Stimulated activated CD4-positive, alpha-beta T cell treated with anti-CD3 and anti-CD28 coated beads, TNF-alpha, amount 100 ng/mL, for 1 hour (primary cell): ENCODE measurements at places on chromosomes 3 and 15.

DNA sequence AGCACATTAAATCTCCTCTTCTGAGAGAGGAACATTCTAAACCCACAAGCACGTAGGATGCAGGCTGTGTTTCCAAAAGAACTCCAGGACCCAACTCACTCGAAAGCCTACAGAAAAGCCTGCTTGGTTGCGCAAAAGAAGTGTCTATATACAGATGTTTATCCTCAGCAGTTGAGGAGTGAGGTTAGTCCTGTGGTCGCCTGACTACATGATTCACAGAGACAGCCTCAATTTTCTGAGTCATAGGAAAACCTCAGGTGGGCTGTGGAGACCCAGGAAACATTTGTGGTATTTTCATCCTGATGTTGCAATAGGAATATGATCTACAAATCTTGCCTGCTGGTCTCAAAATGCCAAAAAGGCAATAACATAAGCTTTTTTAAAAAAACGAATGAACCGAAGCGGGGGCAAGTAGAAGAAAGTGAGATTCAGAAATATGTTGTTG, 183.8 kb upstream of the THRB start:
- DNase-seq: no peak

DNA sequence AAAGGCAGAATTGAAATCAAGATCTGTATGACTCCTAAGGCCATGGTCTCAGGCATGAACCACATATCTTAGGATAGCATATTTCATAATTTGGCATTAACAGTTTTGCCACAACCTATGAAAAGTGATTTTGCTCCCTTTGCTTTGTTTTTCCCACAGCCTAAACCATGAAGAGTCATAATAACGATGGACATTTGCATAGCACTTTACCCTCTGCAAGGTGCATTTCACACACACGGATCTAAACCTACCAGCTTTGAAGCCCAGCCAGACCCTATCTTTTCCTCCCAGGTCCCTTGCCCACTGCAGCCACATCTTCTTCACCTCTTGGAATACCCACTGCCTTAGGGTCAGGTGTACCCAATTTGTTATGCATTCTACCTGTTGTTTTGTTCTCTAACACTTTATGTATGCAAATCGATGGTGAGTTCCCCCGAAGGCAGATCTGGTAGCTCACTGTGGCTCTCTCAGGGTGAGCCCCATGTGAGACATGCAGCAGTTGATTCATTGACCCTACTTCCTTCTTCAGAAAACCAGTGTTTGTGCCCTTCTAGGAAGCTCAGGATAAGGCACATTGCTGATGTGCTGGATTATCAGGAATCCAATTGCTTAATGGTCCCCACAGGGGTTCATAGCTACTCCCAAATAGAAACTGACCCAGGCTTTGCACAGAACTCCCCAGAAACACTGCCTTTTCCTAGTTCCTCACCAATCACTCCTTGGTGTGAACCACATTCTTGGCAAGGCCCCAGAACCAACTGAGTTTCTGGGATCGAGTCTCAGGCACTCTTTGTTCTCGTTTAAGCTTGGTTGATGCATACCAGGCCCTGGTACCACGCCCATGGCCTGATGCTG, 8.7 kb downstream of the ARHGAP31 start:
- DNase-seq: no peak

DNA sequence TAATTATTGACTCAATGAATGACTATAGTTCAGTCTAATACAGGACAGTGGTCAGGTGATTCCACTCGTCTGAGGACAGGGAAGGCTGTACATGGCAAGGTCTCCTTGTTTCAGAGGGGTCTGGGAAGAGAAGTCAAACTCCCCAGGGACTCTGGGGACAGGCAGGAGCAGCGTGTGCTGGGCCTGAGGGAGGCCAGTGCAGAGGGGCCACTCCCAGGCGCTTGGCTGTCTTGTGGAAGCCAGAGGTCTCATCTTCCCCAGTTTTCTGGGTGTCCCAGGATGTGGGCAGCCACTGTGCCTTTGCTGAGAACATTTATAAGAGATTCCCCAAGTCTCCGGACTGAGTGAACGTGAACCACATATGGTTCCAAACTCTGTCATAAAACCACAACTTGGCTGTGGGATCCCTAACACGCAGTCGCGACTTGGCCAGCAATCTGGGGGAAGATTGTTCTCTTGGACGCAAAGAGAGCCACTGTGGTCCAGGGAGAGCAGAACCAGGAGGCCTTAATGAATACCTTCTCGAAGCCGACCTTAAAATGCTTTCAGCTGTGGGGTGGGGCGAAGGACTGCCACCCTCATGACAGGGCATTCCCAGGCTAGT, 30.4 kb downstream of the BHLHE40 start:
- DNase-seq: no peak

- DNase-seq: no peak
These were observed 39.0 kb upstream of the IGF1R start for GRCh38 chr15:98609144-98609852.
